ENCODE measurements at places on chromosomes 5 and 9. TPM values are rescaled to one million over a fixed set of nuclear protein-coding genes. Genes with fewer than 3 reads are reported as not detected.

DNA sequence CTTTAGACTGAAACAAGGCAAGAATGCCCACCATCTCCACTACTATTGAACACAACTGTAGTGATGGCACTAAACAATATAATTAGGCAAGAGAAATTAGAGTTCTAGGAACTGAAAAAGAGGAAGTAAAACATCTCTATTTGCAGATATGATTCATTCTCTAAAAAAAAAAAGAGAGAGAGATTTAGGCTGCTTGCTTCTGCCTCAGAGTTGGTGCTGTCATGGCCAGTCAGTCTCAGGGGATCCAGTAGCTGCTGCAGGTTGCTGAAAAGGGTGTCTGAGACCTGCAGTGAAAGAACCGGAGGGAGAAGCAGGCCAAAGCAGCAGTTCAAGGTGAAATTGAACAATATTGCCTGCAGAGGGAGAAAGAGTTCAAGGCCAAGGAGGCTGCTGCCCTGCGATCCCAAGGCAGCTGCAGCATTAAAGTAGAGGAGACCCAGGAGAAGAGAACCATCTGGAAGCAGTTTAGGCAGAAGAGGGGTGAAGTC, 72.5 kb downstream of the AP3B1 start:
- no peaks in the 10 kb centered on the region for H3K27me3 ChIP-seq
- peaks cover 10% of the 10 kb centered on the region for H3K4me1 ChIP-seq
- peak overlapping the region; percentile 29 for H3K27ac ChIP-seq
- H3K36me3 ChIP-seq: peaks cover 4% of the 10 kb centered on the region
- no peak overlapping the region for H3K4me3 ChIP-seq

The BAAT gene
- not detected for total RNA-seq

The SPINK9 gene
- total RNA-seq: not detected

The SPATA31E1 gene
- total RNA-seq: not detected

DNA sequence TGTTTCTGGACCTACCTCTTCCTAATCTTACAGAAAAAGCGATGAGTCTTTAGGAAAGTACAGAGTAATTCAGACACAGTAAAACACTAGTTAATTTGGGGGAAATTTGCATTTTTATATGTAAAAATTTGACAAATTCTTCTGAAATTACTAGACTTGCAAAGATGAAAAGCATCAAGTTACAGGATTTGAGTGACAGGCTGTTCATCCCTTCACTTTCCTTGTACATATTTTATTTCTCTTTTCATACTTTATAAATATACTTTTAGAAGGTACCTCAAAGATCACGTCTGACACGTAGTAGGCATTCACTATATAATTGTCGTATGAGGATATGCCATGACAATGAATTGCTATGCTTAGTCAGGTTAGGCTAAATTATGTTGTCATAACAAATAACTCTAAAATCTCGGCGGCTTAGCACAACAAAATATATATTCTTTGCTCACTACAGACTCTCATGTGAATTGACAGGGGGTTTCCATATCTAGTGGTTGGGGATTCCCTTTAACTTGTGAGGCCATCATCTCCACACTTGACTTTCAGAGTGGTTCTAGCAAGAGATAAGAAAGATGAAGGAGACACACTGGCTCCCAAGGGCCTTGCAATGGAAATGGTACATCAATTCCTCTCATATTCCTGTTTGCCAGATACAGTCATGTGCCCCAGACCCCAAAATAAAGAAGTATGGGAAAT, 154.1 kb upstream of the TUT7 start:
- no peaks in the 10 kb centered on the region for H3K4me1 ChIP-seq
- H3K27me3 ChIP-seq: no peaks in the 10 kb centered on the region
- no peaks in the 10 kb centered on the region for H3K36me3 ChIP-seq
- H3K27ac ChIP-seq: no peak overlapping the region
- H3K4me3 ChIP-seq: no peak overlapping the region
- DNase-seq: no peak

DNA sequence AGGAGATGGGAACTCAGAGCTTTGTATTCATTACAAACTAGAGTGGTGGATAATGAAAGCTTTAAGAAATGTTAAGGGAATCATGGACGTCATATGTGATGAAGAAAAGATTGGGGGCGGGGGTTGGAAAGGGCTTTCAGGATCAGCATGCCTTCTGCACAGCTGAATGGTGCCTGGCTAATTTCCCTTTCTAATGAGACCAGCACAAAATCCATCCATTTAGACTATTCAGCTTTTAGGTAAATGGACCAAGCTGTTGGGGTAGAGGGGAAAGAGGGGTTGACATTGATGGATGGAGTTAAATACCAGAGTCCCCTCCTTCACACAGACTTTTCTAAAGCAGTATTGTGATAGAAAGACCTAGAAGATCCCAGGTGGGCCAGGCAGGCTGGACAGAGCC, 737.9 kb upstream of the WWC1 start:
- H3K4me1 ChIP-seq: no peaks in the 10 kb centered on the region
- no peak overlapping the region for H3K27ac ChIP-seq
- H3K36me3 ChIP-seq: no peaks in the 10 kb centered on the region
- H3K4me3 ChIP-seq: no peak overlapping the region
- DNase-seq: no peak
- no peaks in the 10 kb centered on the region for H3K27me3 ChIP-seq

- no peaks in the 10 kb centered on the region for H3K36me3 ChIP-seq
- H3K4me1 ChIP-seq: no peaks in the 10 kb centered on the region
- H3K27ac ChIP-seq: no peak overlapping the region
- H3K4me3 ChIP-seq: no peak overlapping the region
These were observed 150.9 kb downstream of the NR2F1-AS1 start for GRCh38 chr5:93430118-93430517.

DNA sequence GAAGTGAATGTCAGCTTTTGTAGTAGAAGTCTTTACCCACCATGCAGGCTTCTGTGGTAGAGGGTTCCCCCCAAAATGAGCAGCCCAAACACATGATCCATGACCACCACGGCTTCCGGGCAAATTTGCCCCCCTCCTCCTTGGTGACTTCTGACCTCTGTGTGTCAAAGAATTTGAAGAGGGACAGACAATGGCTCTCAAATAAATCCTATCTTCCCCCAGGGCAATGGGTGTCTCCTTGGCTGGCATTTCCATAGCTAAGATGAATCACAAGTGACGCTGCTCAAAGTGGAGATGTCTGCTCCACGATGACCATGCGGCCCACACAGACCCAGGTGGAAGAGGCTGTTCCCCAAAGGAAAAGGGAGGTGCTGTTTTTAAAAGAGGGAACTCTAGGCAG, 30.2 kb upstream of the BOD1 start:
- H3K27me3 ChIP-seq: no peaks in the 10 kb centered on the region
- no peaks in the 10 kb centered on the region for H3K36me3 ChIP-seq
- no peak overlapping the region for H3K4me3 ChIP-seq
- no peak for DNase-seq
- peaks cover 5% of the 10 kb centered on the region for H3K4me1 ChIP-seq

DNA sequence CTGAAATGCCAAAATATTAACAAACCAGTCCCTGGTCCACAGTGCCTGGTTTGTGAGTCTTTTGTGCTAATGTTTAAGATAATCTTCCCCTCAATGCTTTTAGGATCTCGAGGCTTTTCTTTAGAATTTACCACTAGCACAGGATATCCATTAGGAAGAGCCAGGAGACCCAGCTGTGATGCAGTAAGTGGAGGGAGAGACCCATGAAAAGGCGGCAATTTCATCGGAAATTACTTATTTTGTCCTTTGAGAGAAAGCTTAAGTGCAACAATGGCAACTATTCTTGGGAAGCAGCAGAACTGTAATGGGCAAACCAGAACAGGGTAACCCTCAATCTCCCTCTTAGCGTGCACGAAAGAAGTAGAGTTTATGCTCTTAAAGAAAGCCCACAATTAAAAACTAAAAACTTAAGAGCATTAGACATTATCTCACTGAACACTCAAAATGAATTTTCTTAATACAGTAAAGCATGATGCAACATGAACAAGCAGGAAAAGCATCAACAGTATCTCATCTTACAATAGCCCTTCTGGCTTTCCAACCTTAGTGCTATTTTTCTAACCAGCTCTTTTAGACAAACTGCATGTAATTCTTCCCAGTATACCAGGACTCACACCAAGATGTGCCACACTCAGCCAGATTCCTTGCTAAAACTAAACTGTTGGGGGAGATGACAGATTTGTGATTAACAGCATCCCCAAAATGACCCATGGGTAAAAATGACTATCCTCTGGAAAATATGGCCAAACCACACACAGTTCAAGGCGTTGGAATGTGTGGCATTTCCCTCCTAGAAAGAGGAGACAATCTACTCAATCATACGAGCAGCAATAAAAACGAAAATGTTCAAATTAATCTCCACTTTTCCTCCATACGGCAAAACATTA, 36.4 kb downstream of the PWWP2A start:
- no peaks in the 10 kb centered on the region for H3K4me1 ChIP-seq
- H3K27me3 ChIP-seq: no peaks in the 10 kb centered on the region
- DNase-seq: no peak
- no peak overlapping the region for H3K4me3 ChIP-seq
- peaks cover 5% of the 10 kb centered on the region for H3K36me3 ChIP-seq

DNA sequence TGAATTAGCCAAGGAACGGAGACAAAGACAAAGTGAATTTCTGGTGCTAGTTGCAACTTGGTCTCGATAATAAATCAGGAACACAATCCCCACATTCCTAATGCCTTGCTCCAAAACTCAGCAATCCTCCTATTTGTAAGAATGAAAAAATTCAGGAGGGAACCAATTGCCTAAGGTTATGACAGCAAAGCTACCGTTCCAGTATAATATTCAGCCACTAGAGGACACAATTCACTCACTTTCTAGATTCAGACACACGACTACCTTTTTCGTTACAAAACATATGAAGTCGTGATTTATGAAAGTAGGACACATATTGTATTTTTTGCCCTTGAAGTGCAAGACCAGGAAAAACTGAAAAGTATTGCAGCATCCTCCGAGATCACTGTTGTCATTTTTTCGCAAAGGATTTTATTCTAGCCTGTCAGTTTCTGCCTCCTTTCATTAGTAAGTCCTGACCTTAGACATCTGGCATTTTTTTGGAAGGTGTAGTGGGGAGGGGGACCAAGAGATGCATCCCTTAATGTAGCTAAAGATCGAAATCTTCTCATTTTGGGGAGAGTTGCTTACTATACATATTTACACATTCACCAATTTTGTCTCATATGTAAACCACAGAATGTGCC, 133.1 kb downstream of the DOCK8 start:
- DNase-seq: no peak
- peaks cover 97% of the 10 kb centered on the region for H3K36me3 ChIP-seq
- H3K4me3 ChIP-seq: no peak overlapping the region
- H3K4me1 ChIP-seq: peaks cover 9% of the 10 kb centered on the region

GRCh38 chr5:6765612-6766525, 52.6 kb downstream of the TENT4A start:
- H3K36me3 ChIP-seq: no peaks in the 10 kb centered on the region
- H3K4me3 ChIP-seq: no peak overlapping the region
- DNase-seq: peak; percentile 30
- no peak overlapping the region for H3K27ac ChIP-seq
- H3K4me1 ChIP-seq: no peaks in the 10 kb centered on the region

GRCh38 chr5:35902046-35902672, 36.3 kb downstream of the CAPSL start:
- no peaks in the 10 kb centered on the region for H3K27me3 ChIP-seq
- no peak for DNase-seq
- H3K27ac ChIP-seq: no peak overlapping the region
- H3K36me3 ChIP-seq: no peaks in the 10 kb centered on the region
- H3K4me3 ChIP-seq: no peak overlapping the region

- no peaks in the 10 kb centered on the region for H3K27me3 ChIP-seq
- H3K4me3 ChIP-seq: no peak overlapping the region
- DNase-seq: no peak
- no peaks in the 10 kb centered on the region for H3K36me3 ChIP-seq
- no peak overlapping the region for H3K27ac ChIP-seq
These were observed 68.5 kb downstream of the GLDC start for GRCh38 chr9:6576987-6577386.

Measured in B cell (primary cell).